ENCODE measurements at places on chromosomes 7 and 10. TPM values are rescaled to one million over a fixed set of nuclear protein-coding genes. Genes with fewer than 3 reads are reported as not detected.

DNA sequence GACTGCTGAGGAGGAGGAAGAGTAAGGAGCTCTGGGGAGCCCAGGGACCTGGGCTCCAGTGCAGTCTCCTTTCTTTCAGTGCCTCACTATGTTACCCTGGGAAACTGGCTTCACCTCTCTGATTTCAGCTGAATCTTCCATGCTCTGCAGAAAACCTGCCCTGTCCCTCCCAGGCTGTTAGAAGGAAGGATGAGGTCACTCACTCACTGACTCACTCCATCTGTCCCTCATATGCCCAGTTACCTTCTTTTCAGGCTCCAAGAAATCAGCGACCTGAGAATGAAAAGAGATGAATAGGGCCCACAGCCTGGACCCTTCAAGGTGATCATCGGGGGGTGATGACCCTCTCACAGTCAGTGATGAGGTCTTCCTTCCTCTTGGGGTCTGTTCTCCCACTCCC, 481 bp downstream of the SFTPA2 start:
- H3K27ac ChIP-seq = no peak overlapping the region
- no peaks in the 10 kb centered on the region for H3K27me3 ChIP-seq
- no peaks in the 10 kb centered on the region for H3K4me1 ChIP-seq
- no peak overlapping the region for H3K4me3 ChIP-seq
- no peak for DNase-seq

Gene RNF32
- total RNA-seq = not detected

Gene ATOH7
- not detected for total RNA-seq

Gene NOS3
- total RNA-seq = 22.8 TPM
